CD4-positive, alpha-beta memory T cell (primary cell): ENCODE measurements at places on chromosomes 2 and 18. TPM values are rescaled to one million over a fixed set of nuclear protein-coding genes. Genes with fewer than 3 reads are reported as not detected.

The ASNSD1 gene
- polyA plus RNA-seq: 62.2 TPM

GRCh38 chr2:241203218-241204009 lies 14.9 kb downstream of the ANO7 start:
- DNase-seq: no peak

The RSAD2 gene
- polyA plus RNA-seq: 10.4 TPM

- DNase-seq: no peak
Measured at GRCh38 chr18:64210401-64210949, 61.6 kb upstream of the LINC00305 start.

DNA sequence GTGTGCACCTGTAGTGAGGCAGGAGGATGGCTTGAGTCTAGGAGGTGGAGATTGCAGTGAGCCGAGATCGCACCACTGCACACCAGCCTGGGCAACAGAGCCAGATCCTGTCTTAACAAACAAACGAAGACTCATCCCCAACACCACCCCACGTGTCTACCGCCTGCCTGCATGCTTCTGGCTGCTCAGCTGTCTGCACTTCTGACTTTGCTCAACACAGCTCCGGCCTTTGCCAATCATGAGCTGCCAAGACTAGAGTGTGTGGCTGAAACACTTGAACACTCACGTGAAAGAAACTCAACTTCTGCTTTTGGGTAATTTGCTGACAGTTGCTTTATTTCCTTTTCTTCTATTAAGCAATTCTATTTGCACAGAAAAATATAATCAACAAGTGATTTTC lies 32.1 kb upstream of the SP3 start:
- no peak for DNase-seq
